ENCODE measurements at places on chromosomes 1 and 21.

- no peak for DNase-seq
Observed at GRCh38 chr1:232568331-232568852, 61.5 kb downstream of the SIPA1L2 start.

GRCh38 chr1:150578272-150579109 lies 919 bp downstream of the MCL1 start:
- peak; percentile 71 for DNase-seq

DNA sequence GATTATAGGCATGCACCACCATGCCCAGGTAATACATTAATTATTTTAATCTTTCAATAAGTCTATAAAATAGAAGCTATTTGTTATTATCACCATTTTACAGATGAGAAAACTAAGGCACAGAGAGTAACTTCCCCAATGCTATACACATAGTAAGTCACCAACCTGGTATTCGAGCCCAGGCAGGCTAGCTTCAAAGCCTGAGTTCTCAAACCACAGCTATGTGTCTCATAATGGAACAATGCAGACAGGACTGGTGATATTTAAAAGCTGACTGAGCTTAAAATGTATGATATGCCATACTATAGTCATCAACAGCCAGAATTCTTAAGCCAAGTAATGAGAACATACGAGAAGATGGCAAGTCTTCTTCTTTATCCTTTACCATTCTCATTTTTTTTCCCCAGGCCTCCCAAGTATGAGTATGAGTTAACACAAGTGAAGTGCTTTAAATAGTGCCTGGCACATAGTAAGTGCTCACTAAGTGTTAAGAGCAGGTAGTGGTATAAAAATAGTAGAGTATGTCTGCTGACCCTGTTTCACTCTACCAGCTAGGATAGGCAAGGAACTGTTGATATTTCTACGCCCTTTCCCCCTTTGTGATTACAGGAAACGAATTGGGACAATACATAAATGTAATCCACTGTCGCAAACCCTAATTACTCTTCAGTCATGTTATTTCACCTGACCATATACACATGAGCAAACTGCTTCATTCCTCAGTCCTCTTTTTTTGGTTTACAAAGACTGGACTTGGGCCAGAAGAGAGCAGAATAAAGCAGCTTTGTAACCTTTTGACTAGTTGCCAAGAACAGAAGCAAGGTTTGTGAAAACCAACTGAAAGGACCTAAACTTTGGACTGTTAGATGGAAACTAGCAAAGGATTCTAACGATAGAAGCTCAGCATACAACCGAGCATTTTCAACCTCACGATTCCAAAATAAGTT lies 9.5 kb downstream of the EYA3 start:
- no peak for DNase-seq

DNA sequence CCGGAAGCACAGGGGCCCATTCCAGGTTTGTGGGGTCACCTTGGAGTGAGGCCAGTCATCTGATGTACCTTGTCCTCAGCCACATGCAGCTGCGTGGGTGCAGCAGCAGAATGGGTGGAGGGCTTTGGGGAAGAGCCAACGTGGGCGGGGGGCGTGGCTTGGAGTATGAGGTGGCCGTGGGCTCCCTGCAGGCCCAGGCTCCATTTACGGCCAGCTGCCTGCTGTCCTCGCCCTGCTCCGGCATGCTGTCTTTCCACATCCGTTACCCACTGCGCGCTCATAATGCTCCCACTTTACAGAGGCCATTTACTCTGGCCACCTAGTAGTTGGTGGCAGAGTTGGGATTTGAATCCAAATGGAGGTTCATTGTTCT lies 27.8 kb upstream of the TINAGL1 start:
- no peak for DNase-seq

- peak; percentile 28 for DNase-seq
Observed at GRCh38 chr1:19311503-19311930, 427 bp downstream of the AKR7A2 start.

- DNase-seq: no peak
Observed at GRCh38 chr21:30042443-30042842, 102.6 kb upstream of the GRIK1 start.

- DNase-seq: no peak
Observed at GRCh38 chr1:114833421-114833820, 21.2 kb upstream of the SYCP1 start.

Data from activated naive CD8-positive, alpha-beta T cell treated with anti-CD3 and anti-CD28 coated beads for 36 hours (primary cell).